Endothelial cell of umbilical vein (primary cell): ENCODE measurements at places on chromosomes 6 and 20. TPM values are rescaled to one million over a fixed set of nuclear protein-coding genes. Genes with fewer than 3 reads are reported as not detected.

DNA sequence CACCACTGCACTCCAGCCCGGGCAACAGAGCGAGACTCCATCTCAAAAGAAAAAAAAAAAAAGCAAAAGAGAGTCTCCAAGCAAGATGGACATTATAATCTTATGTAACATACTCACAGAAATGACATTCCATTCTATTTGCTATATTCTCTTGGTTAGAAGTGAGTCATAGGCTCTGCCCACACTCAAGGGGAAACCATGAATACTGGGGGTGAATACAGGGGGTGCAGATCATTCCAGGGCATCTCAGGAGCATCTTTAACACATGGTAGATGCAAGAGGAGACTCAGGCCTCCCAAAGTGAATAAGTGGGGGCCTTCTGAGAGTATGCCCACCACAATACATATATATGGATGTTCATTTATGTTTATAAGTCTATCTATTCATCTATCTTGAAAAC lies 18.3 kb upstream of the RANBP9 start:
- no peak for DNase-seq
- H3K27me3 ChIP-seq = no peaks in the 10 kb centered on the region
- H3K36me3 ChIP-seq = no peaks in the 10 kb centered on the region

DNA sequence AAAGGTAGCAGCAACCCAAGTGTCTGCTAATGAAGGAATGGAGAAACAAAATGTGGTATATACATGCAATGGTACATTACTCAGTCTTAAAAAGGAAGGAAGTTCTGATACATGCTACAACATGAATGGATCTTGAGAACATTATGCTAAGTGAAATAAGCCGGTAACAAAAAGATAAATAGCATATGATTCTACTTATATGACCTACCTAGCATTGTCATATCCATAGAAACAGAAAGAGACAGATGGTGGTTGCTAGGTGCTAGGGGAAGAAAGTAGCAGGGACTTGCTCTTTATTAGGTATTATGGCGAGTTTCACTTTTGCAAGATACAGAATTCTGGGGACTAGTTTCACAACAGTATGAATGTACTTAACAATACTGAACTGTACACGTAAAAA lies 46.6 kb downstream of the UBR2 start:
- no peaks in the 10 kb centered on the region for H3K27me3 ChIP-seq
- no peak overlapping the region for H3K4me3 ChIP-seq
- no peak overlapping the region for H3K27ac ChIP-seq
- no peaks in the 10 kb centered on the region for H3K4me1 ChIP-seq

DNA sequence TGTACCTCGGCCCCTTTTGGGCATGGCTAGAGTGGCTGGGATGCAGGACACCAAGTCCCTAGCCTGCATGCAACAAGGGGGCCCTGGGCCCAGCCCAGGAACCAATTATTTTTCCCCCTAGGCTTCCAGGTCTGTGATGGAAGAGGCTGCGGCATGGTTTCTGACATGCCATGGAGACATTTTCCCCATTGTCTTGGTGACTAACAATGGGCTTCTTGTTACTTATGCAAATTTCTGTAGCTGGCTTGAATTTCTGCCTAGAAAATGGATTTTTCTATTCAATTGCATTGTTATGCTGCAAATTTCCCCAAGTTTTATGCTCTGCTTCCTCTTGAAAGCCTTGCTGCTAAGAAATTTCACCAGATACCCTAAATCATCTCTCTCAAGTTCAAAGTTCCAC lies 1269.6 kb upstream of the CITED2 start:
- H3K4me3 ChIP-seq = no peak overlapping the region
- no peaks in the 10 kb centered on the region for H3K4me1 ChIP-seq

Gene PCIF1
- total RNA-seq = 25.8 and 27.2 TPM in 2 replicates

GRCh38 chr20:50163570-50164317 lies 10.2 kb upstream of the PEDS1 start:
- no peak for DNase-seq
- no peak overlapping the region for H3K4me3 ChIP-seq
- no peak overlapping the region for H3K27ac ChIP-seq
- H3K36me3 ChIP-seq = no peaks in the 10 kb centered on the region

Gene BCAS1
- total RNA-seq = not detected in 2 replicates

- H3K4me3 ChIP-seq = no peak overlapping the region
- peaks cover 16% of the 10 kb centered on the region for H3K36me3 ChIP-seq
- no peaks in the 10 kb centered on the region for H3K27me3 ChIP-seq
Observed at GRCh38 chr6:35054106-35054742, 86.9 kb downstream of the TCP11 start.

- H3K27ac ChIP-seq = no peak overlapping the region
- no peaks in the 10 kb centered on the region for H3K4me1 ChIP-seq
- no peaks in the 10 kb centered on the region for H3K27me3 ChIP-seq
- no peak overlapping the region for H3K4me3 ChIP-seq
- H3K36me3 ChIP-seq = no peaks in the 10 kb centered on the region
- DNase-seq = no peak
Observed at GRCh38 chr6:21404577-21404976, 189.0 kb upstream of the SOX4 start.

- DNase-seq = no peak
- H3K27me3 ChIP-seq = no peaks in the 10 kb centered on the region
- H3K27ac ChIP-seq = no peak overlapping the region
- H3K36me3 ChIP-seq = no peaks in the 10 kb centered on the region
Observed at GRCh38 chr6:118296129-118296901, 251.8 kb upstream of the PLN start.

- H3K27me3 ChIP-seq = no peaks in the 10 kb centered on the region
- H3K4me3 ChIP-seq = no peak overlapping the region
- no peaks in the 10 kb centered on the region for H3K4me1 ChIP-seq
- no peaks in the 10 kb centered on the region for H3K36me3 ChIP-seq
- no peak overlapping the region for H3K27ac ChIP-seq
Observed at GRCh38 chr20:52016022-52016421, 175.6 kb downstream of the ZFP64 start.

Gene TGM3
- not detected in 2 replicates for total RNA-seq

DNA sequence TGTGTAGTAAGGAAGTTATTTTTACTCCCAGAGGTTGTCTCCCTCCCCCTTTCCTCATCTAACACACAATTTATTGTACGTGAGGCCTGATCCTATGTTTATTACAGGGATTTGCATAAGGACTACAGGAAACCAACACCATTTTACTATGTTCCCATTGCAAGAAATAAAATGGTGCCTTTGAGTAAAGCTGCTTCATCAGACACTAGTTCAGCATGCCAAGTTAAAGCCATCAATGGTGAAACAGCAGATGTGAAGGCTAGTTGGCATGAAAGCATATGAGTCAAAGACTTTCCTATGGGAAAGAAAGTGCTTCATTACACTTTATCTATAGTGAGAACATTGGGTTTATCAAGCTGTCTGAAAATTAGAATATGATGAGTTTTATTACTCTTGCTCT lies 543.0 kb downstream of the GRIK2 start:
- no peaks in the 10 kb centered on the region for H3K36me3 ChIP-seq
- H3K4me3 ChIP-seq = no peak overlapping the region
- no peak for DNase-seq
- H3K27ac ChIP-seq = no peak overlapping the region
- H3K4me1 ChIP-seq = no peaks in the 10 kb centered on the region
